ENCODE measurements at places on chromosomes 1 and 21.

GRCh38 chr1:212975111-212975918 lies 25.0 kb downstream of the VASH2 start:
- no peak for DNase-seq

- DNase-seq, result no peak
These were observed 1129.5 kb downstream of the PLA2G4A start for GRCh38 chr1:187958207-187958606.

- DNase-seq, result no peak
These were observed 1237.5 kb downstream of the AMY1C start for GRCh38 chr1:104987210-104987609.

DNA sequence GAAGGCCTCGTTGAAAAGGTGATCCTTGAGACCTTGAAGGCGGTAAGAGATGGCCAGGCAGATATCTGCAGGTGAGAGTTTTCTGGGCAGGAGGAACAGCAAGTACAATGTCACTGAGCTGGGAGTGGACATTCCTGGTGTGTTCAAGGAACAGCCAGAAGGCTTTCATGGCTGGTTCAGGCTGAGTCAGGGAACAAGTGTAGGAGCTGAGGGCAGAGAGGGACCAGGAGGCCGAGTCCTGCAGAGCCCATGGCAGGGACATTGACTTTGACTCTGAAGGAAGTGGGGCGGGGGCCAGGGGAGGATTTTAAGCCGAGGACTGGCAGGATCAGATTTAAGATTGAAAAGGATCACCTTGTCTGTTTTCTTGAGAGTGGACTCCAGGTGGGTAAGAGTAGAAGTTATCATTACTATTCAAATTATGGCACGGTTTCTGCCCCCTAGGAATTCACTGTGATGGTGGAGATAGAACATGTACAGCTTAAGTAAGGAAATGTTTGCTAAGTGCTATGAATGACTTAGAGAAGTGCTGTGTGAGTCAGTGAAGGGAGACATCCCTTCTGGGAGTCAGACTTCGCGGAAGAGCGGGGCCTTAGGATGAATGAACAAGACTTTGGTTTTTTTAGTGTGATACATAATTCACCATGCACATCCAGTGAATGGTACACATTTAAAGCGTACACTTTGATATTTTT lies 202.3 kb downstream of the KIF26B start:
- no peak for DNase-seq

GRCh38 chr1:30971496-30971895 lies 62.9 kb upstream of the SDC3 start:
- DNase-seq, result no peak

All from astrocyte of the spinal cord (primary cell).